Naive thymus-derived CD4-positive, alpha-beta T cell (primary cell): ENCODE measurements at places on chromosomes 5 and 9. TPM values are rescaled to one million over a fixed set of nuclear protein-coding genes. Genes with fewer than 3 reads are reported as not detected.

- DNase-seq, result no peak
These were observed 988.2 kb upstream of the ARRDC3 start for GRCh38 chr5:92371171-92371888.

- no peak for DNase-seq
These were observed 95.6 kb downstream of the ARSB start for GRCh38 chr5:78889369-78890140.

DNA sequence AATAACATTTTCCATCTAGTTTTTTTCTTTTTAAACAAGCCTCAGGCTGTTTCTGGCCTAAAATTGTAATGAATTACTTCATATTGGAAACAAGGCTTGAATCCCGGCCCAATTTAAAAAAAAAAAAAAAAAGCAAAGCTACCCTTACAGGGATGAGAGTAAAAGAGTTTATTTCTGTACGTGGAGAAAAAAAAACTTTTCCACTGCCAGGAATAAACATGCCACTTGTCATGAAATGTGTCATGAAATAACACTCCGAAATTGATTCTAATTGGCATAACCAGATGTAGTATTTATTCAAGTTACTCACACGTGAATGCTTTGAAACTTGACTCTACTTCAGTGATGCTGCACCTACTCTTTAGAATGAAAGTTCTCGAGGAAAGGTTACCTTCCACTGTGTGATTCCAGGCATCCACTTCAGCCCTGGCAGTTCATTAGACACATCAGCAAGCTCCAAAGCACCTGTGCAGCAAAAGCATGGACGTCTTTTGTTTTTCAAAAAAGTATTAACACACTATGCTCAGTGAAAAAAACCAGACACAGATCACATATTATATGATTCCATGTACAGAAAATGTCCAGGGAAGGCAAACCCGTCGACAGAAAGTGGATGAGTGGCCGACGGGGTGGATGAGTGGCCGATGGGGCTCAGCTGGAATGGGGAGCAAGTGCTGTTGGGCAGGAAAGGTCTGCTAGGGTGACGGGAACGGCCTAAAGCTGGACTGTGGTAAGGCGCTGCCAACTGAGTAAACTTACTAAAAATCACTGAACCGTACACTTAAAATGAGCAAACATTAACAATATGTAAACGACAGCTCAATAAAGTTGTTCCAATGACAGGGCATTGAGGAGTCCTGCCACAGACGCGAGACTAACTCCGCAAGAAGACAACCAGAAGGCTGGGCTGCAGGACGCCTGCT, 21.2 kb downstream of the NSUN2 start:
- no peak for DNase-seq

The ANKRD34B gene
- total RNA-seq, result not detected

The ARHGEF39 gene
- 0.11 TPM for total RNA-seq

The PDCD1LG2 gene
- total RNA-seq, result 7.4 and 7.7 TPM in 2 replicates
